ENCODE measurements at places on chromosomes 6 and 20.

DNA sequence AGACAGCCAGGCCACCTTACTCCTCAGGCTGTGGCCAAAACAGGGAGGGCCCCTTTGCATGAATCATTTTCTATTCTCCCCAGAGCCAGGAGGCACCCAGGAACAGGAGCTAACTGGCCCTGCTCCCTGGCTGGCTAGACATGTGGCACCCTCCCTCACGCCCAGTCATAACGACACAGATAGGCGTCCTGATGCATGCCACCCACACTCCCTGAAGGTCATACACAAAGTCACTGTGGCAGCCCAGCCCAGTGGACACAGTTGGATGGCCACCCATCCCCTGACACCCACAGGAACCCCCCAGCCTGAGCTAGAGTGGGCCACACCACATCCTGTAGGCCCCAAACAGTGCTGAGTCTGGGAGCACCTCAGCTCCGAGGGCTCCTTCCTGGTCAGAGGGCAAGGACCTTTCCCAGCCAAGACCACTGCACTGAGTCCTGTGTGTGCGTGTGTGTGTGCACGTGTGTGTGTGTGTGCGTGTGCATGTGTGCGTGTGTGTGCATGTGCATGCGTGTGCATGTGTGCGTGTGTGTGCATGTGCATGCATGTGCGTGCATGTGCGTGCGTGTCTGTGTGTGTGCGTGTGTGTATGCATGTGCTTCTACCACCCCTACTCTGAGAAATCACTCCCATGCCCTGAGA lies 21.6 kb downstream of the TFEB start:
- no peak for DNase-seq

DNA sequence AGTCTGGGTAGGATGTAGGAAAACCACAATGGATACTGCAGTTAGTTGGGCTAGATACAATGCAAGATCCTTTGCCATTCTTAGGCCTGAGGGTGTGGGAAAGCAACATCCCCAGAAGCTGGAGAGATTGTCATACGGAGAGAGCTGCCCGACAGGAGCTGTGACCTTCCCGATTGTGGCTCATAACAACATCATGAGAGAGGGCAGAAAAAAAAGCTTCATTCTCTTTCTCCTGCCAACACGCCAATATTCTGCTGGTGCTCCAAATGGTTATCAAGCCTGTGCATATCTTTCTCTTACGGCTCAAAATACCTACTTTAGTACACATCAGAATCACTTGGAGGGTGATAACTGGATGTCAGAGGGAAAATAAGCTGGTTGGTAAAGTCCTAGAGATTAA lies 81.1 kb downstream of the IBTK start:
- no peak for DNase-seq

- no peak for DNase-seq
These were observed 419.2 kb upstream of the SULF2 start for GRCh38 chr20:48204499-48204898.

- DNase-seq, result no peak
These were observed 617.2 kb downstream of the PTPRT start for GRCh38 chr20:42572320-42573016.

DNA sequence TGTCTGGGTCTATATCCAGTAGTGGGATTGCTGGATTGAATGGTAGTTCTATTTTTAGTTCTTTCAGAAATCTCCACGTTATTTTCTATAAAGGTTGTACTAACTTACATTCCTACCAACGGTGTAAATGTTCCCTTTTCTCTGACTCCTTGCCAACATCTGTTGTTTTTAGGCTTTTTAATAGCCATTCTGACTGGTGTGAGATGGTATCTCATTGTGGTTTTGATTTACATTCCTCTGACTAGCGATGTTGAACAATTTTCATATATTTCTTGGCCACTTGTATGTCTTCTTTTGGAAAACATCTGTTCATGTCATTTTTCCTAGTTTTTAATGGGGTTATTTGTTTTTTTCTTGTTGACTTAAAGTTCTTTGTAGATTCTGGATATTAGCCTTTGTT lies 99.3 kb downstream of the BMP2 start:
- DNase-seq, result no peak

DNA sequence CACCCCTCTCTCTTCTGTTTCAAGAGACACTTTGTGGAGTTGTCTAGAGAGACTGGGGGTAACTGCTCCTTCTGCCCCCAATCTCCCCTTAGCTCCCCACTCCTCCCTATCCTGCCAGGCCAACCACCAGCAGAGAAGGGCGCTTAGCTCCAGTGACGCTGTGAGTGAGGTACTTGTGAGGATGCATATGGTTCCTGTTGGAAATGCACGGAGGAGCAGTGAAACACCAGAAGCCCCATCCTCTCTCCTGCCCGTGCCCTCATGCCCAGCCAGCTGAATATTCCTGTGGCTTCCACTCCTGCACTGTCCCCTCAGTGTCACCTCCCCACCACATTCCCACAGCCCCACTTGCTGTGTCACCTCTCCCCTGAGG lies 11.9 kb downstream of the NT5E start:
- no peak for DNase-seq

DNA sequence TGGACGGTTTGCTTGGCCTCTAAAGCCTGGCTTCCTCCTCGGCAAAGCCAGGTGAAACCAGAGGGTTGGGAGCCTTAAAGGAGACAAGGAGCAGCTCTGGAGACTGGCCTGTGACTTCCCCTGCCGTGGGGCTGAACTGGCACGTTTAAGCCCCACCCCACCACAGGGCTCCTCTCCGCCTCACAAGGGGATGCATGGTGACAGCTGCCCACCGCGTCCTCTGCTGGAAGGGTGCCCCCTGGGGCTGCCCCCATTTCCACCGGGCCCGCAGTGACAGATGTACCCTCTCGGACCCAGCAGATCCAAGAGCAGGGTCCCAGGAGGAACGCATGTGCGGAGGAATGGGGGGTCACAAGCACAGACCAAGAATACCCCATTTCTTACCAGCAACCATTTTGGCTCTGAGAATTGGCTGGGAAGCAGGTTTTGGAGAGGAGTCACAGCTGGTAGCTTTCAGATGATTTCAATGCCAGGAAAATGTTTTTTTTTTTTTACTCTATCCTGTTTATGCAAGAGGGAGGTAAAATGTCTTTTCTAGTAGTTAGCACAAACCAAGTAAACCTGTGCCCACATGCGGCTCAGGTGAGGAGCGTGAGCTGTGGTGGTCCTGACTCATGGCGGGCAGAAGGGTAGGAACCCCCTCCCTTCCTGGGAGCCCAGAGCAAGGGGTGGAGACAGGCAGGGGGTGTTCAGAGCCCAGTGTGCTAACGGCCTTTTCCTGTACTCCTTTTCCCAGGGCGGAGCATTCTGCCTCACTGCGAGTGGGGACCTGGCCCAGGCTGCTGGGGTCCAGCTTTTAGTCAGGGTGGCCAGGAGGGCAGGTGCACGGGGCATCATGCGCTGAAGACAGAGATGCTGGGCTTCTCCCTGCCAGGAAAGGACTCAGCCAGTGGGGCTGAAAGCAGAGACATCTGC lies 33.0 kb downstream of the FRMD1 start:
- DNase-seq, result no peak

- no peak for DNase-seq
These were observed 190.7 kb downstream of the C6orf118 start for GRCh38 chr6:165118736-165119135.

DNA sequence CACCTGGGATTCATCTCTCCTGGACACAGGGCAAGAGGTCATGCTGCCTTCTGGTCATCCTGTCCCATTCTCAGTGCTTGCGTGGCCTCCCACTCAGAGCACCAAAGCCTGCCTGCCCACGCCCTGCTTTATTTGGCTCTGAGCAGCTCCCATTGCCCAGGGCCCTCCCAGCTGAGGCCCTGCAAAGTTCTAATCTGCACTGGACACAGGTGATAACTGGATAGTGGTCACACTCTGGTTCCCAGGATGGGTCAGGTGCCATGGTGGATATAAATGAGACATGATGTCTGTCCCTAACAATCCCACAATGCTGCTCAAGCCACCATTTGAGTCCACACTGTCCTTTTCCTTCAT lies 39.5 kb downstream of the CPXM1 start:
- no peak for DNase-seq

GRCh38 chr6:87100216-87100615 lies 5.3 kb upstream of the CGA start:
- no peak for DNase-seq

DNA sequence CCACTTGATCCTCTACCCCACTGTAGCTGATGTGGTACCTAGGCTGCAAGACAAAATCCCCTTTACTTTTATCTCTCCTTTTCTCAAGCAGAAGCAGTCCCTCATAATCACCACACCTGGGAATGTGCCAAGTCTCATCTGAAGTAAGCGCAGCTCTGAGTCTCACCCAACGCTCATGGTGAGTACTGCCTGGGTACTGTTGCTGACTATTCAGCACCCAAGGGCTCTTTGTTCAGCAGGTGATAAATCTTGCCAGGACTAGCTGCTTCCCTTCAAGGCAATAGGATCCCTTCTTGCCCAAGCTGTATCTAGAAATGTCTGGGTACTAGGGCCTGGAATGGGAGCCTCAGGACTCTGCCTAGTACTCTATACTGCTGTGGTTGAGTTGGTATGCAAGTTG lies 70.9 kb downstream of the GCLC start:
- DNase-seq, result no peak

DNA sequence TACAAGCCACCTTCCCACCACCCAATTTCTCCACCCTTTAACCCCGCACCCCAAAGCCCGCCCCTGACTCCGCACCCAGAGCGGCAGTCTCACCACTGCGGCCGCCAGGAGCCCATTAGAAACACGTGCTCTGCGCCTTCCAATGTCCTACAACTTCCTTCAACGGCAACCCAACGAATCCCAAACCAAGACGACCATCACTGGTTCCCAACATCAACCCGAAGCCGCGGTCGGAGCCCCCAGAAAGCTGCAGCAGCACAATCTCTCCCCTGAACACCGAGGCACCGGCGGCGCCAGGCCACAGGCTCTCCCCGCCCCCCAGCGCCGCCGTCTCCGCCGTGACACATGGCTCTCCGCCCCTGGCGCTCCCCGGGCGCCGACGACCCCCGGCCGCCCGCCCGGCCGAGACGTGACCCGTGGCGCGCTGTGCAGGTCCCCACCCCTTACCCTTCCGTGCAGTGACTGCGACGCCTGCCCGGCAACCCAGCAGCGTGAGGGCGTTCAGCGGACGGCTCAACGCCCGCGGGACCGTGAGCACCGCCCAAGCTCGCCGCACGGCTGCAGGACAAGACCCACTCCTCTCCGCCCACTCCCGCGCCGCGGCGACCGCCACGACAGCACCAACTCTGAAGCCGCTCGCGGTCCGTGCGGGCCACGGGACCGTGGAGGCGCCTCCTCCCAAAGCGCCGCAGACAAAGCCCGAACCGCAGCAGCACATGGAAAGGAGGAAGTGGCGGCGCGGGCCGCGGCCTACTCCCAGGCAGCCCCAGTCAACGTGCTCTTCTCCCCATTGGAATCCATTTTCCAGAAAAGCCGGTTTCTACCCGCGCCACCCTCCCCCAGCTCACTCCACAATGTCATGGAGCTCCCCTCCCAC lies 551 bp downstream of the SYNCRIP start:
- peak; percentile 48 for DNase-seq

DNA sequence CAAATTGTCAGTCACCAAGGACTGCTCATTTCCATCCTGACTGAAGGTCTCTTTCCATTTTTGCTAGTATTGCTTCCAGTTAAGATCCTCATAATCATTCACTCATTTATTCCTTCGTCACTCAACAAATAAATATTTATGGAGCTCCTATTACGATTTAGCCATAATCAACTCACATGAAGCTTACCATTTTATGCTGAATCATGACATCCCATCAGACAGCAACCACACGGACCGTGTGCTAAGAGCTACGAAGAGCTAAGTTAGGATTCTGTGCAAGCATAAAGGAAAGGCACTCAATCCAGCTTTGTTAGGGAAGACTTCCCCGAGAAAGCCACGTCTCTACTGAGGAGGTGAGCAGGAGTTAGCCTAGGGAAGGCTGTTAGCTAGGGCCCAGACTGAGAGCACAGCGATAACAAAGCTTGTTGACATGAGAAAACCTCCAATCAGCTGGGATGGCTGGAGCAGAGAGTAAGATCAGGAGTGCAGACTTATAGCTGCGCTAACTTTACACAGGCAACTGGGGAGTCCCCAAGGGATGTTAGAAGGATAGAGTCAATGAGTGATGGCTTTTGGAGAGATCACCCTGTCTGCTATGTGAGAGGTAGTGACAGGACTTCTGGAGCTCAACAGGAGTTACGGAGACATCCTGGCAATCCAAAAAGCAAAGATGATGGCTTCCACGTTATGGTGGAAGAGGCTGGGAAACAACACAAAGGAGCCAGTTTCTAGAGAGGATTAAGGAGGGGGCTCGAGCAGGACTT lies 2.6 kb upstream of the GID8 start:
- no peak for DNase-seq

- no peak for DNase-seq
These were observed 16.7 kb upstream of the PI3 start for GRCh38 chr20:45157962-45158361.

DNA sequence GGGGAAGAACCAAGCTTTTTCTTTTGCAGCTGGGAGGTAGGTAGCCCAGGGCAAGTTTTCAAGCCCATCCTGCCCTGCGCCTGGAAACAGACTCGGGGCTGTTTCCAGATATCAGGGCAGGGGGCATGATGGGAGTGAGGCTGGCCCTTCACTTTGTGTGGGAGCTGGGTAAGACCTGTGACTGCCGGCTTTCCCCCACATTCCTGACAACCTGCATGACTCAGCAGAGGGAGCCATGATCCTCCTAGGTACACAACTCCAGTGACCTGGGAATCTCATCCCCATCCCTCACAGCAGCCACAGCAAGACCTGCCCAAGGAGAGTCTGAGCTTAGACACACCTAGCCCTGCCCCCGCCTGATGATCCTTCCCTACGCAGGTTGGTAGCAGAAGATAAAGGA lies 280.8 kb downstream of the SOX4 start:
- DNase-seq, result no peak

GRCh38 chr6:42440778-42441696 lies 10.7 kb downstream of the TRERF1 start:
- no peak for DNase-seq

GRCh38 chr20:45042978-45043377 lies 57.9 kb downstream of the KCNS1 start:
- no peak for DNase-seq

- no peak for DNase-seq
These were observed 20.5 kb downstream of the LAMA4 start for GRCh38 chr6:112233847-112234246.

Measured in pancreas (tissue), 10 donors.